Right lobe of liver (tissue), 6 donors: ENCODE measurements at places on chromosomes 4 and X.

DNA sequence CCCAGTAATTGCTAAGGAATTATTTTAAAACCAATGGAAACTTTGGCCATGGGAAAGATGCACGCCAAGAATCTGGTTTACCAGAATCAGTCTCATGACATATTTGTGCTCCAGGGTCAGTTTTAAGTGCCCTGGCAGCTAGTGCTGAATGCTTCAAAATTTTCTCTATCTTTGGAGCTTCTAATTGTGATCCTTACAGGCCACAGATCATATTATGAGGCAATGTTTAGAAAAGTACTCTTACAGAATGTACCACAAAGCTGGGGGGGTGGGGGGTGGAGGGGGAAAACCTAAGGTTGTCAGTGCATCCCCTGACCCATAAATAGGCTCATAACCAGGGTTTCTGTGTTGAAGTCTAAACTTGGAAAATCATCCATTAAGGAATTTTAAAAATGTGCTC, 514.5 kb downstream of the INPP4B start:
- DNase-seq, result no peak
- no peak overlapping the region for H3K27ac ChIP-seq
- H3K27me3 ChIP-seq, result no peaks in the 10 kb centered on the region

- peak overlapping the region; percentile 63 for H3K27ac ChIP-seq
- no peaks in the 10 kb centered on the region for H3K27me3 ChIP-seq
- H3K4me1 ChIP-seq, result no peaks in the 10 kb centered on the region
Measured at GRCh38 chrX:130829526-130830515, 73.2 kb downstream of the ENOX2 start.

DNA sequence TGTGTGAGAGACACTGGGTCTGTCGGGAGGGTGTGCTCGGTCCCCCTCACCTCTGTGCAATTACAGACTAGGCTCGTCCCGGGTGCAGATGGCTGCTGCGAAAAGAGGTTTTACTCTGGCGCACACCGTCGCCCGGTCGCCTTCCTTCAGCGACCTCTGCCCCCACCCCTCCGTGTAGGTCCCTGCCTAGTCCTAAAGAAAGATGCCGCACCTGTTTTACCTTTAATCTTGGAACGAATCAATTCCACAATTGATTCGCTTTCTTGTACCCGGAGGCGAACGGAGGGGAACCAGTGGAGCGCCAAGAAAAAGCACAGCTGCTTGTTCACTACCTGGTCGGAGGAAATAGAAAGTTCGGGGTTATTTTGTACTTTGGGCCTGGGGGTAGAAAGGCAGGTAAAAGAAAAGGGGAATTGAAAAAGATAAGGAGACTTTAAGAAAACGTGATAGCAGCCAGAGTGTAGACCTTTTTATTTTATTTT, 1.2 kb downstream of the NPNT start:
- H3K4me3 ChIP-seq, result peak overlapping the region; percentile 37
- H3K27me3 ChIP-seq, result peaks cover 15% of the 10 kb centered on the region
- H3K36me3 ChIP-seq, result no peaks in the 10 kb centered on the region
- no peaks in the 10 kb centered on the region for H3K4me1 ChIP-seq

- H3K27me3 ChIP-seq, result no peaks in the 10 kb centered on the region
- H3K4me1 ChIP-seq, result no peaks in the 10 kb centered on the region
- no peak overlapping the region for H3K4me3 ChIP-seq
- H3K36me3 ChIP-seq, result no peaks in the 10 kb centered on the region
- H3K27ac ChIP-seq, result no peak overlapping the region
Measured at GRCh38 chr4:40843696-40844095, 93.9 kb downstream of the NSUN7 start.

DNA sequence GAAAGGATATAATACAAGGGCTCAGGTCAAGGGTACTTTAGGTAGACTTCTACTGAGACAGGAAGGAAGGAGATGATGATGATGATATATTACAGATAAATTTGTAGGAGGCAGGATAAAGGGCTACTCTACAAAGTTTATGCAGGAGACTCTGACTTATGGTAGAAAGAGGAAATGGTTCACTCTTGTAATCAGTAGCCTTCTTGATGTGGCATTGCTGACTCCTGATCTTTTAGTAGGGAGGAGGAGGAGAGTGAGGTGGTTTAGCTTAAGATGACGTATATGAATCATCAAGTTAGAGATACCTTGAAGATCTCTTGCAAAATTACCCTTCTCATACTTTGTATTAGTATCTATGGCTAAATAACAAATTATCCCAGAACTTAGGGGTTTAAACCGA, 4.7 kb downstream of the BLTP1 start:
- no peaks in the 10 kb centered on the region for H3K36me3 ChIP-seq
- H3K4me1 ChIP-seq, result no peaks in the 10 kb centered on the region
- no peaks in the 10 kb centered on the region for H3K27me3 ChIP-seq
- H3K4me3 ChIP-seq, result no peak overlapping the region
